Progenitor cell of endocrine pancreas (in vitro differentiated cells): ENCODE measurements at places on chromosomes 7 and 10. TPM values are rescaled to one million over a fixed set of nuclear protein-coding genes. Genes with fewer than 3 reads are reported as not detected.

GRCh38 chr10:111439034-111439842 lies 362.4 kb downstream of the ADRA2A start:
- no peak overlapping the region for H3K4me3 ChIP-seq
- H3K4me1 ChIP-seq: no peaks in the 10 kb centered on the region
- DNase-seq: no peak
- H3K27ac ChIP-seq: no peak overlapping the region

GRCh38 chr7:7408001-7408770 lies 127.5 kb downstream of the COL28A1 start:
- H3K4me3 ChIP-seq: no peak overlapping the region
- no peak for DNase-seq
- H3K27me3 ChIP-seq: peaks cover 5% of the 10 kb centered on the region
- H3K27ac ChIP-seq: peak overlapping the region; percentile 54
- peaks cover 11% of the 10 kb centered on the region for H3K36me3 ChIP-seq

Gene PGAM2
- 1.8 and 2.5 TPM in 2 replicates for total RNA-seq

GRCh38 chr7:117019786-117020590 lies 66.7 kb downstream of the ST7 start:
- H3K4me3 ChIP-seq: no peak overlapping the region
- DNase-seq: peak; percentile 35
- H3K27me3 ChIP-seq: peaks cover 12% of the 10 kb centered on the region
- H3K36me3 ChIP-seq: no peaks in the 10 kb centered on the region

Gene CHST15
- total RNA-seq: 7.9 and 8.1 TPM in 2 replicates

DNA sequence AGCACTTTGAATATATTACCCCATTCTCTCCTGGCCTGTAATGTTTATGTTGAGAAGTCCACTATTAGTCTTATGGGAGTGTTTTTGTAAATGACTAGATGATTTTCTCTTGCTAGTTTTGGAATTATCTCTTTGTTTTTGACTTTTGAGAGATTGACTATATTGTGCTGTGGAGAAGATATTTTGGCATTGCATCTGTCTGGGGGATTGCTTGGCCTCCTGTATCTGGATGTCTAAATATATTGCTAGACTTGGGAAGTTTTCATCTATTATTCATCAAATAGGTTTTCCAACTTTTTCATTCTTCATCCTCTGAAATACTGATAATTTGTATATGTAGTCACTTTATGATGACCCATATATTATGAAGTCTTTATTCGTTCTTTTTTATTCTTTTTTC lies 277.1 kb upstream of the PCDH15 start:
- H3K27ac ChIP-seq: no peak overlapping the region
- H3K4me1 ChIP-seq: no peaks in the 10 kb centered on the region
- no peak overlapping the region for H3K4me3 ChIP-seq

- no peaks in the 10 kb centered on the region for H3K27me3 ChIP-seq
- H3K4me1 ChIP-seq: peaks cover 22% of the 10 kb centered on the region
- H3K27ac ChIP-seq: no peak overlapping the region
- no peak for DNase-seq
- H3K4me3 ChIP-seq: no peak overlapping the region
These were observed 41.5 kb upstream of the KMT2E start for GRCh38 chr7:104972500-104972899.

DNA sequence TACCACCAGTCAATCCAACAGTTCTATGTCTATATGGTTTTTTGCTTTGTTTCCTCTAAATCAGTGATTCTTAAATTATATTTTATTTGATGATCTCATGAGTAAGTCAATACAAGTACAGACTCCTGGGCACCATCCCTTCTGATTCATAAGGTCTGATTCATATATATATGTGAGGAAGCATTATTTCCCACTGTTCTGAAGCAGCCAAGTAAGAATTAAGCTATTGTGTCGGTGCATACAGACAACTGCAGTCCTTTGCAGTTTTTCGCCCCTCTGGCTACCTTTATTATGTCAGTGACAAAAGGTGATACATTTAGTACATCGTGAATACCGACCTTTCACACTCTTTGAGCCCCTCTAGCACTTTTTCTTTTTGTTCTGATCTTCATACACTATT lies 1079.6 kb upstream of the C7orf33 start:
- H3K4me1 ChIP-seq: no peaks in the 10 kb centered on the region
- H3K4me3 ChIP-seq: no peak overlapping the region
- no peak for DNase-seq
- H3K27me3 ChIP-seq: no peaks in the 10 kb centered on the region

GRCh38 chr7:111232249-111233084 lies 141.5 kb downstream of the LRRN3 start:
- peaks cover 13% of the 10 kb centered on the region for H3K4me1 ChIP-seq
- H3K27me3 ChIP-seq: no peaks in the 10 kb centered on the region
- no peak overlapping the region for H3K4me3 ChIP-seq
- DNase-seq: no peak

DNA sequence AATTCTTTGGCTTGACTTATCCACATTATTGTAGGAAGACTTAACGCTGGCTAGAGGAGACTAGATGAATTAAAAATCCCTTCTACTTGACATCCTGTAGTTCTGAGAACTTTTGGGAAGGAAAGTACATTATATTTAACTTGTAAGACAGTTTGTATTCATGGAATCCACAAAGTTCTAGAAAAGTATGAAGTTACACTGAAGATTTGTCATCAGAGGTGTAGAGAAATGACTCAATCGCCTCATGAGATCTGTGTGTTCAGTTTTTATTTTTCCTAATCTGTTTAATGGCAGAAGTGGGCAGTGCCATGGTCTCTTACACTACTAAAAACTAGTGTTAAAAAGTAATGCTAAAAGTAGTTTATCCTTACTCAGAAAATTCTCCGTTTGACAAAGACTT lies 89.1 kb upstream of the SMIM30 start:
- no peaks in the 10 kb centered on the region for H3K36me3 ChIP-seq
- DNase-seq: no peak
- no peak overlapping the region for H3K4me3 ChIP-seq
- H3K27ac ChIP-seq: no peak overlapping the region
- no peaks in the 10 kb centered on the region for H3K4me1 ChIP-seq

DNA sequence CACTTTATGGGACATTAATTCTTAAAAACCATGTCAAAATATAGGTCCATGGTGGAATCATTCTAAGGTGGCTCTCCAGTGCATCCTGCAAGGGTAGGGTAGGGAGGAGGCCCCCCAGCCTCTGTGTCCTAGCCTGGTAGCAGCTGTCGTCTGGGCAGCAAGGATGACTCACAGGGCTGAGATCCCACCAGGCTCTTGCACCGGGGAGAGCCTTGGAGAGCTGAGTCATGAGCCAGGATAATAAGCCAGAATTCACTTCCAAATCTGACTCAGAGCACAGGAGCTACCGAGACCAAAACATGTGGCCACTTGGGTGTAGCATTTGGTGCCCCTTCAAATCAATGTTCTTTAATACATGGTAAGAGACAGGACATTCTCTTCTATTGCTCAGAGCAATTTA lies 298.5 kb downstream of the NEBL start:
- H3K4me3 ChIP-seq: no peak overlapping the region
- no peak for DNase-seq
- H3K27ac ChIP-seq: no peak overlapping the region
- H3K4me1 ChIP-seq: no peaks in the 10 kb centered on the region
- no peaks in the 10 kb centered on the region for H3K27me3 ChIP-seq
- H3K36me3 ChIP-seq: no peaks in the 10 kb centered on the region

GRCh38 chr10:93496322-93497041 lies at the start of gene CEP55:
TSS of gene CEP55 (plus strand) at chr10:93496612. CDS start at chr10:93500052, 3,440 bp downstream.
- DNase-seq: peak; percentile 94
- H3K27me3 ChIP-seq: peaks cover 7% of the 10 kb centered on the region
- H3K36me3 ChIP-seq: no peaks in the 10 kb centered on the region
- H3K27ac ChIP-seq: peak within 1 kb of the TSS; percentile 87

GRCh38 chr7:41779918-41780317 lies 77.0 kb upstream of the INHBA start:
- no peaks in the 10 kb centered on the region for H3K36me3 ChIP-seq
- DNase-seq: no peak
- no peak overlapping the region for H3K4me3 ChIP-seq
- no peaks in the 10 kb centered on the region for H3K27me3 ChIP-seq
- no peaks in the 10 kb centered on the region for H3K4me1 ChIP-seq
- no peak overlapping the region for H3K27ac ChIP-seq

GRCh38 chr7:154860621-154861375 lies 142.1 kb downstream of the PAXIP1 start:
- H3K4me1 ChIP-seq: peaks cover 4% of the 10 kb centered on the region
- H3K27ac ChIP-seq: no peak overlapping the region
- no peak for DNase-seq
- H3K36me3 ChIP-seq: no peaks in the 10 kb centered on the region
- H3K4me3 ChIP-seq: no peak overlapping the region

DNA sequence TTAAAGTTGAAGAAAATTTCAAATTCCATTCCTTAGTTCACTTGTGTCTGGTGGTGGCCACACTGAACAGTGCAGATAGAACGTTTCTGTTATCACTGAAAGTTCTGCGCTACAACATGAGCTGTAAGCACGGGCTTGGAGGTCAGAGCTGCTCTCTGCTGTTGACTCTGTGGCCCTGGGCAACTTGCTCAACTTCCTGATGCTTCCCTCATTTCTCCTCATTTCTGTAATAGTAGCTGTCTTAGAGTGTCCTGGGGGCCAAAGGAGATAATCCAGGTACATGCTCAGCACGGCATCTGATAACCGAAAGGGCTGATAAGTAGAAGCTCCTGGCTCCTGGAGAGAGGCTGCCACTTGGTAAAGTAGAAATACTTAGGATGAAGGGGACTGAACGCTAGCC lies 92.3 kb upstream of the DUSP5 start:
- H3K27ac ChIP-seq: no peak overlapping the region
- no peaks in the 10 kb centered on the region for H3K36me3 ChIP-seq
- no peak for DNase-seq
- H3K27me3 ChIP-seq: no peaks in the 10 kb centered on the region
- H3K4me1 ChIP-seq: peaks cover 14% of the 10 kb centered on the region
